Renal cortical epithelial cell (primary cell): ENCODE measurements at places on chromosomes 2 and 18. TPM values are rescaled to one million over a fixed set of nuclear protein-coding genes. Genes with fewer than 3 reads are reported as not detected.

DNA sequence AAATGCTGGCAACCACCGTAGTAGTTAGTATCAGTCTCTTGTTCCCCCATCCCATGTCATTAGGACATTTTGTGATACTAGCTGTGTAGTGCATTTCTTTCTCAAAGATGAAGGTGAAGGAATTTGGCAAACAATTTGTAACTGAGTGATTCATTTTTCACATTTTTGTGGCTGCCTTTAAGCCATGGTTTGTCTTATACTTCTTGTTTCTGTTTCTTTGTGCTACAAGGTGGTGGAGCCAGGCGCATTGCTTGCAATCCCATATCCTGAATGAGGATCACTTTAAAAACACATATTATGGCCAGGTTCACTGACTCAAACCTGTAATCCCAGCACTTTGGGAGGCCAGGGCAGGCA, 40.6 kb downstream of the GPD2 start:
- peak; percentile 81 for DNase-seq

DNA sequence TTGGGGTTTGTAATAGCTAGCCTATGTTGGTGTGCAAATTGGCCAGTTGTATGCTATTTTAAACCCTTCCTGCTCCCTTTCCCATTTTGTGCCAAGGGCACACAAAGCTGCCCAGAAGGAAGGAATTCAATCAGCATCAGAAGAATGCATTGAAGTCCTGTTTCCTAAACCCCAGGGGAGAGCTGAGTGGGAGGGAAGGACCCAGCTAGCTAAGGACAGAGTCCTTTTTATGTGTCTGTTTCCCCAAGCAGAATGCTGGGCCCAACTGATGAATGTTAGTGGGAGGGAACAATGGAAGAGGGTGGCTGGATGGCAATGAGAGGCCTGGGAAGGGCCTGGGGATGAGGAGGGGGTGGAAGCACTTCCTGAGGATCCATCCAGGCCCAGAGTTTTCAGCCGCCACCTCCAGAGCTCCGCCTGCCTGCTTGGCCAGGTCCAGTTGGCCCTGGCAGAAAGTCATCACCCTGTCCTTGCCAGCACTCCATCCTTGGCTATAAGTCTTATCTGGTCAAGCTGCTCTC, 32.7 kb downstream of the MEX3C start:
- no peak for DNase-seq

- no peak for DNase-seq
Measured at GRCh38 chr2:65937379-65938160, 497.4 kb upstream of the MEIS1 start.

GRCh38 chr2:158732573-158733429, 62.3 kb upstream of the DAPL1 start:
- DNase-seq = no peak

The PRKAG3 gene
- not detected in 2 replicates for total RNA-seq

DNA sequence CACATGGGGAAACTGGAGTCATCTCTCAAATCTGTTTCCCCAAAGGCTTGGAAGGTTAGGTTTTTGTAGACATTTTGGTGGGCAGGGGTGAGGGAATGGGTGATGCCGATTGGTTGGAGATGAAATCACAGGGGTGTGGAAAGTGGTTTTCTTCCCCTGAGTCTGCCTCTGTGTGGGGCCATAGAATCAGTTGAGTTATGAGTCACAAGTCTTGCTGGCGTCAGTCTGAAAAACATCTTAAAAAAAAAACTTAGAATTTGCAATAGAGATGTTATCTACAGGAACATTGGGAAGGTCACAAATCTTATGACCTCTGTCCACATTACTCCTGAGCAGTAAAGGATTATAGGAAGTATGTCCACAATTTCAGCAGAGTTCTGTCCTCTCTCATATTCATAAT, 314.6 kb downstream of the CNTNAP5 start:
- no peak for DNase-seq

DNA sequence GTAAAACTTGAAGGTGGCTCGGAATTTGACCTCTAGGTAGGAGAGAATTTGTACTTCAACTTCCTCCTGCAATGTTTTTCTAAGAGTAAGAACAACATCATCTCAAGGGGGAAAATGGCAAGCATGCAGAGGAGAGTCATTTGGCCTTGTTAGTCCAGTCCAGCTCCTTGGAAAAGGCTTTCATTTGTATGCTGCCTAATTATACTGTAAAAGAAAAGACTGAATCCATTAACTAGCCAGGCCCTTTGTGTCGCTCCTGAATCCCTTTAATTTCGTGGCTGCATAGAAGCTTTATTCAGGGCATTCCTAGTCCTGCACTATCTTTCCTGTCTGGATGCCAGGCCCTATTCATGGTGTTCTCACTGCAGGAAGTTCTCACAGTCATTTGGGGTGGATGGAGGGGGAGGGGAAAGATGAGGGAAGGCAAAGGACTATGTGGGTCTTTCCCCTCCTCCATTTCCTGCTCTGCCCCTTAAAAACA, 36.0 kb downstream of the PHLPP1 start:
- DNase-seq = peak; percentile 73

The SIGLEC15 gene
- total RNA-seq = 1.1 and 2.1 TPM in 2 replicates

GRCh38 chr2:235011607-235011928, 59.8 kb downstream of the SH3BP4 start:
- no peak for DNase-seq
